Forelimb muscle (tissue), 1 donor: ENCODE measurements at places on chromosomes 7 and 10. TPM values are rescaled to one million over a fixed set of nuclear protein-coding genes. Genes with fewer than 3 reads are reported as not detected.

DNA sequence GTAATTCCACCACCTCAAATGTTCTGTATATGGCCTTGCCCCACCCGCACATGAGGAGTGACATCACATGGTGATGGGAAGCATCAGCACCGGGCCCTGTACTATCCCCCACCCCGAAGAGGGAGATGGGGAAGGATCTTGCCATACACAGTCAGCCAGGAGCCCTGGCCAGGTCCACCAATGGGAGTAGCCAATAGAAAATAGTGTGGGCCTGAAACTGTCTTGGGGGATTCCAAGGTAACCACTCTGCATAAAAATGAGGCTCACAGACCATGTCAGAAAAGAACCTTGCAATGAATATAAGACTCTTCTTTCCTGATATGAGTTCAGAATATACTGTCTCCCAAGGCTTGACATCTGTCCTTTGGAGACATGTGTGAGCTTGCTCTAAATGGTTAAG is 51.1 kb downstream of the ADRB1 start:
- no peak for DNase-seq

- no peak for DNase-seq
These were observed 10.3 kb upstream of the FRMPD2 start for GRCh38 chr10:48284811-48285210.

STAG3 gene
- polyA plus RNA-seq, result 21.2 TPM

GRCh38 chr7:77479536-77480088 is 57.5 kb upstream of the PTPN12 start:
- DNase-seq, result no peak

DNA sequence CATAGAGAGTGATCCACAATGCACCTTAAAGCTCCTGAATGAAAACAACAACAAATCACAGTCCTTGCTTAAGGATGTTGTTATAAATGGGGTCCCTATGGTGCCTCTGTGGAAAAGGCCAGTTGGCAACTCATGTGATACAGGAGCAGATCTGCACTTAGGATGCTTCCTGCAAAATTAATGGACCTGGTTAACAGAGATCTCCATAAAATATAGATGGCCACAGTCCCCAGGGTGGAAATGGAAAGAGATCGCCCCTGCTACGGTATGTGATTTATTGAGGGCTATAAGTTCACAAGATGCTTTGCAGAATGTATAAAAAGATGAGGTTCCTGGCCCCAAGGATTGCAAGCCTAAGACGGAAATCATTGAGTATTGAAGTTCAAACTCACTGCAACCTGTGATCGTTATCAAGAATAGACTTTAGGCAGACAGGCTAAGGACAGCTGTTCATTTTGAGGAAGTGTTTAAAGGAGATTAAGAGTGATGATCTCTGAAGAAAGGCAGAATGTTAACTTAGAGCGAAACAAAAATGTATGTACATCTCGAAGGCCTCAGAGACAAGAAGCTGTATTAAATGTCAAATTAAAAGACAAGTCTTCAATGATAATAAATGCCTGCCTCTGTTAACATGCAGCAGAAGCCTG is 174.1 kb upstream of the PLPP4 start:
- no peak for DNase-seq

GRCh38 chr10:77906951-77907421 is 19.6 kb downstream of the DLG5 start:
- no peak for DNase-seq

- no peak for DNase-seq
These were observed 8.6 kb downstream of the STAM start for GRCh38 chr10:17652585-17652984.

DPCD gene
- 14.1 TPM for polyA plus RNA-seq

ITGA8 gene
- 7.3 TPM for polyA plus RNA-seq

DNA sequence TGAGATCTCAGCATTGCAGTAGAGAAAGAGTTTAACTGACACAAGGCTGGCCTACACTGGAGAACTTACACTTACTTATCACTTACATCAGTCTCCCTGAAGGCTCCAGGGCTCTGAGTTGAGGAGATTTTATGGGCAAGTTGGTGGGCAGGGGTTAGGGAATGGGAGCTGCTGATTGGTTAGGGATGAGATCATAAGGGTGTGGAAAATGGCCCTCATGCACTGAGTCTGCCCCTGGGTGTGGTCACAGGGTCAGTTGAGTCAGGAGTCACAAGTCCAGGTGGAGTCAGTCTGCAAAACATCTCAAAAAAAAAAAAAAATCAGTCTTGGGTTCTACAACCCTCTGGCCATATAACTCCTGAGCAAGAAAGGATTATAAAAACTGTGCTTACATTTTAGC is 60.5 kb downstream of the PPP1R17 start:
- no peak for DNase-seq

DNA sequence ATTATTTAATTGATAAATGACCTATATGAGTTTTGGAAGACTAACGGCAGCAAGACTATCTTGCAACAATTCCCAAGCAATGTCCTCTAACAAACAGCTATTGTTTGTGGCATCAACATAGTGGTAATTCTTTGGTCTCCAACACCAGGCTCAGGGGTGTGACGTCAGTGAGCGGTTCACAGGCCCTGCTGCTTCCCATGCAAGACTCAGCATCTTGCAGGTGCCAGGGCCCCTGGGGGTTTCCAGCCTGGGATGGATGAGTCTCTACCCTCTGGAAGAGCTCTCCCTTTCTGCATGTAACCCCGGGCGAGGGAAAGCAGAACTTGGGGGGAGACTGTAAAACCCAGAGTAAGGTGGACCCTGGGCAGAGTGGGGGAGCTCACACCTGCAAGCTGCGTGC is 164.7 kb downstream of the ACTR3B start:
- no peak for DNase-seq

GRCh38 chr10:27241010-27241651 is 534 bp upstream of the ACBD5 start:
- no peak for DNase-seq

FAM25C gene
- not detected for polyA plus RNA-seq

CHCHD1 gene
- 30.5 TPM for polyA plus RNA-seq

DNA sequence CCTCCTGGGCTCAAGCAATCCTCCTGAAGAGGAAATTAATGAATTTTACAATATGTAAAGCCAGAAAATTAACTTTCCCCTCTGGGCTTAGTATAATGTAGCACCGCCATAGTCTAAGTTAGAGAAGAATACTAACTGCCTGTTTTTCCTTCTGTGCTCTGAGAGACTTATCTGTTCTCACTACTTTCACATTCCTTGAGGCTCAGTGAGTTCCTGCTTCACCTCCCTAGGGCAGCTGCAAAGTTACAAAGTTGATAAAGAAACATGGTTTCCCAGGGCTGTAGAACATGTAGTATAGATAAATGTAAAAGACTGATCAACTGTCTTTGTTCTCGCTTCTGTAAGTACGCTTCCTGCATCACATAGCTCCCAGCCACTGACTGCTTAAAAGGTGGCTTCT is 16.0 kb upstream of the OLAH start:
- no peak for DNase-seq

DNA sequence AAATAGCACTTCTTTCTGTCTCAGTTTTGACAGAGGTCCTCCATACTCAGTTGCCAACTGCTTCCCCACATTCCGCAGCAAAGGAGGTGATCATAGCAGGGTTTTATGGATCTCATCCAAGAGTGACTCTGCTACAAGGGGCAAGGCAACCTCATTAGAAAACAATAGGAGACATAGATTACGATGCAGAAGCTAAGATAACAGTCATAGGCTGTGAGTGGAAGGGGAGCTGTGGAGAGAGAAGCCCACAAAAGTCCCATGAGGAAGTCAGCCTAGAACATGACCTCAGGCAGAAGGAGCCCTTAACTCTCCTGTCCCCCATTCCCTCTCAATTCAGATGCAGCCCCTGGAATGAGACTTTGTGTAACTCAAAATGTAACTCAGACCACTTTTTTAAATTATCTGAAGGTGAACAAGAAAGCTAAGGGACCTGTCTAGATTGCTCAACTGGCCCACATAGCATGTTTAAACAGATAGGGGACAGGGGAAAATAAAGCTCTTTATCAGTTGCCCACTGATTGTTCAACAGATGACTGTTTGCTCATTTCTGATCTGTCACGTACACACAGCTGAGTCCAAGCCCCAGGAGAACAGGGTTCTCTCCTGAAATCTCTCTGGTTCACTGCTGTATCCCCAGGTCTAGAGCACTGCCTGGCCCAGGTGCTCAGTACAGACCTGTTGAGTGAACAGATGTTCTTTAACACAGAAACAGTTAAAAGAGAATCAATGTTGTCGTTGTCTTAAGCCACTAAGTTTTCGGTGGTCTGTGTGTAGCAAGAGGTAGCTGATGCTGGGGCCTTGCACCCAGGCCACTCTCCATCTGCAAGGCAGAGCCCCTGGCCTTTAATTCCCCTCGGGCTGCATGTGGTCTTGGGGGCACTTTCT is 1.5 kb upstream of the NCOA4 start:
- no peak for DNase-seq

- DNase-seq, result no peak
These were observed 122.9 kb upstream of the KLF14 start for GRCh38 chr7:130856866-130857265.

ELN gene
- polyA plus RNA-seq, result 91.6 TPM

DNA sequence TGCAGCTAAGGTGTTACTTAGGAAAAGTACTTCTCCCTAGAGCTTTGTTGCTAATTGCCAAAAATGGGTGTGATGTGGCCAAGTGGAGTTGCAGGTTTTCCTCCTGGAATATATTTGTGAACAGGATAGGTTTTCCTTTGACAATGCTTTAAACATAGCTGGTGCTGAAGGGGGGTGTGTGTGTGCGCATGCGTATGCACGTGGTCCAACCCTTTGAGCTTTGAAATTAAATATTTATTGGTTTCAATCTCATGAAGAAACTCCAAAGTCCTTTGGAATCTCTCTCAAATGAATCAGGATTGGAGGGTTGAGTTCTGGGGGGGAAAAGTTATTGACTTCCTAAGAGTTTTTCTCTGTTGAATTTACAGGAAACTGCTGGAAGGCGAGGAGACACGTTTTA is 11.1 kb downstream of the INA start:
- no peak for DNase-seq

PRF1 gene
- polyA plus RNA-seq, result 0.82 TPM

CC2D2B gene
- 1.5 TPM for polyA plus RNA-seq

MMS19 gene
- 63.0 TPM for polyA plus RNA-seq

TMEM130 gene
- polyA plus RNA-seq, result 3.9 TPM

DNA sequence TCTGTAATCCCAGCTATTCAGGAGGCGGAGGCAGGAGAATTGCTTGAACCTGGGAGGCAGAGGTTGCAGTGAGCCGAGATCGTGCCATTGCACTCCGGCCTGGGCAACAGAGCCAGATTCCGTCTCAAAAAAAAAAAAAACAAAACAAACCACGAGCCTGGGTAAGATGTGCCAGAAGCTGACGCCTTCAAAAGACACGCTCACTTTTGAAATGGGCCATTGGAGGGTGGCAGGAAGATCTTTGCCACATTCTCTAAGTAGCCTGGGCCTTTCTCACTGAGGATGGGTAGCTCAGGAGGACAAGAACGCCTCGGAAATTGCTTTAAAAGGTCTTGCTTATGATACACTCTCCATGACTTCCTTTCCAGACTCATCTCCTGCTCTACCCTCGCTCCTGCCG is 172.7 kb downstream of the SH3PXD2A start:
- no peak for DNase-seq

CCZ1B gene
- polyA plus RNA-seq, result 46.5 TPM

PCLO gene
- 0.29 TPM for polyA plus RNA-seq

DNA sequence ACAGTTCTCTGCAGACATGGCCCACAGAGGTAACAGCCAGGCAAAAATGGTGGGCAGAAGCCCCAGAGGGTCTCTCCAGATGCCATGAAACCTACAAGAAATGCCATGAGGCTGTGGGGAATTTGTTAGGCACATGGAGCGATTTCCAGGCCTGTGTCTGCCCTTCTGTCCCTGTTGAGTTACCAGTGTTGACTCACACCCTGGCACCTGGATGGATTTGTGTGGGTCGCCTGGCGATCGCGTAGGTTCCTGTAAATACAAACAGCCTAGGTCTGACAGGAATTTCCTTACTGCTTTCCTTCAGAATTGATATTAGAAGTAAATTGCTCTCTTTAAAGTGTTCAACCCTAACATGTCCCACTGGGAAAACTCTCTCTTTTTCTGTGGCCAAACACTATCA is 164.9 kb upstream of the EEPD1 start:
- DNase-seq, result no peak

- no peak for DNase-seq
These were observed 28.0 kb downstream of the GRK5 start for GRCh38 chr10:119235356-119235755.

DNA sequence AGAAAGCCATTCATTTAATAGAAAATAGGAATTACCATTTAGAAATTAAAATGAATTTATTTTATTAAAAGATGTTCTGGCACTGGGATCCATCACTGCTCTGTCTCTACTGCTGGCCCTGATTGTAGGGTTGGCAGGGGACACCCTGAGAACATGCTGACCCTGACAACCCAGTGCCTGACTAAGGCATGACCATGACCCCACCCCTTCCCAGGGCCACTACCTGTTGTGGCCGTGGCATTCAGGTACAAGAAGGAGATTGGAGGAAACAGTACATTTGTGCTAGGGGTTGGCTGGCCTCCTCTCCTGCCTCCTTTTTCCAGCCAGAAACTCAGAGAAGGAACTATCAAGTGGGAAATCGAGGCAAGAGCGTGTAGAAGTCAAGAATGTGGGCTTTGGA is 197.0 kb upstream of the ZMIZ1 start:
- DNase-seq, result no peak

ARHGAP22 gene
- polyA plus RNA-seq, result 1.3 TPM

GRCh38 chr7:27150568-27151340 is 1.6 kb downstream of the HOXA3 start:
- DNase-seq, result no peak

LIPA gene
- polyA plus RNA-seq, result 28.9 TPM

DNA sequence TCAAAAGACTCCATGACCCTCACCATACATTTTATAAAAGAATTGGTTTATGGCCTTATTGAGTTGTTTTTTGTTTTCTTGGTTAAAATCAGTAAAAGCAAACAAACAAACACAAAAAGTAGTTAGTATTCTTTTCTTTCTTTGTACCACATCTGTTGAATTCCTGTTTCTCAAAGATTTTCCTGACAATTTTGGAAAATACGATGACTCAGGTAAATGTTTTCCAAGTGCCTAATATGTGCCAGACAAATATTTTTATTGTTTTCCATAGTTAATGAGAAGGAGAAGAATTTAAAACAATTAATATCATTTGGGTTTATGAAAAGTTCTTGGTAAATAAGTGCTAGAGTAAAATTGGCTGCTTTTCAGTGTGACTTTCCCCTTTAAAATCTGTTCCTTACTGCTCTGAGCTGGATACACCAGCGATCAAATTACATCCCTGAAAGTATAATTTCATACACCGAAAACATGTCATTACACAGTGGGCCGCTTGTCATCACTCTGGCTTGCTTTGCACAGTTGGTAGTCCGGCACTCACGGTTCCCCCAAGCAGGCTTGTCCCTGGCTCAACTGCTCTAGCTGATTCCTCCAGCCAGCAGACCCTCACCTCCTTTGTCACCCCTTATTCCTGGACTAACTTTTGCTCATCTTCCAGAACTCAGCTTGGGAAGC is 80.5 kb downstream of the TBXAS1 start:
- no peak for DNase-seq

AGR2 gene
- polyA plus RNA-seq, result 14.2 TPM

LIPK gene
- polyA plus RNA-seq, result not detected

GRCh38 chr7:22821702-22822485 is 755 bp downstream of the TOMM7 start:
- DNase-seq, result no peak
